ENCODE measurements at places on chromosomes 13 and 19.

DNA sequence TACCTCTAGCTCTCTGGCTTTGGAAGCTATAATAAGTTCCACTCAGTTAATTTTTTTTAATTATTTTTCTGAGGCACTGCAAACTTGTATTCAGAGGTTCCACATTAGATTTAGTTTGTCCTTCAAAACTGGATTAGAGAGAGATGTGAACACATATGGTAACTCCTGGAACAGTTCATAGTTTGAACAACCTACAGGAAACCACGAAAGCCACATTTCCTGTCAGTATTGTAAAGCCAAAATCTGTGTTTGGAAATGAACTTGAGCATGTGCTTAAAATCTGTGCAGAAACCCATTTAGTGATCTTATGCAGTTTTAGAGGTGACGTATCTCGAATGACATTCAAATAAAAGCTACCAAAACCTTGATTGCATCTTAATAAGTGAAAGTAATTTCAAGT lies 1952.0 kb downstream of the OLFM4 start:
- no peak for DNase-seq

- DNase-seq: no peak
These were observed 20.4 kb downstream of the NOSIP start for GRCh38 chr19:49559928-49560327.

DNA sequence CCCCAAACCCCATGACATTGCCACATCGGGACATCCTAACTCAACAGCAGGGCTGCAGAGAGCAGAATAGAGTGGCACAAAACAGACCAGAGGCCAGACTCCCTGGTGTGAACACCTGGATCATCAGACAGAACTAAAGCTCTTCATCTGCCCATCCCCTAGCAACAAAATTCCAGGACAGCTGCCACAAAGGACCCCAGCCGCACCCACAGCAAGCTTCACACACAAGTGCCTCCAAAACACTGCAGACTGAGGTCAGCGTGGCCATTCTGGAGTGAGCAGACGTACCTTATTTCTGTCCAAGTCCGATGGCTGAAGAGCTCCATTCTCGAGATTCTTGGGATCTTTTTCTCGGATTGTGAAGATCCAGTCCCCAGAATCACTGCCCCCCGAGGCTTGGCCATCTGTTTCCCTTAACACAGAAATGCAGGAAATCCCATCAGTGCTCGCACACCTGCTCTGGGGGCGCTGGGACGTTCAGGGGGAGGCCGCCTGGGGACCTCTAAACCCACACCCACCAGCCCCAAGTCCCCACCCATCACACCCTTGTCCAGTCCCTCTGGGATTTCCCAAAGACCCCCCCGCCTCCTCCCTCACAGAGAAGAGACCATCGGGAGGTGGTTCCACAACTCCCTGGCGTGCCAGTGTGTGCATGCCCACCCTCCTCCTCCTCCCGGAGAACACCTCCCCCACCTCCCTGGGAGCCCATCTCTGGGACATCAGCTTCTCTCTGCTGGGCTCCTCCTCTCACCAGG lies 115.2 kb downstream of the STK24 start:
- DNase-seq: no peak

DNA sequence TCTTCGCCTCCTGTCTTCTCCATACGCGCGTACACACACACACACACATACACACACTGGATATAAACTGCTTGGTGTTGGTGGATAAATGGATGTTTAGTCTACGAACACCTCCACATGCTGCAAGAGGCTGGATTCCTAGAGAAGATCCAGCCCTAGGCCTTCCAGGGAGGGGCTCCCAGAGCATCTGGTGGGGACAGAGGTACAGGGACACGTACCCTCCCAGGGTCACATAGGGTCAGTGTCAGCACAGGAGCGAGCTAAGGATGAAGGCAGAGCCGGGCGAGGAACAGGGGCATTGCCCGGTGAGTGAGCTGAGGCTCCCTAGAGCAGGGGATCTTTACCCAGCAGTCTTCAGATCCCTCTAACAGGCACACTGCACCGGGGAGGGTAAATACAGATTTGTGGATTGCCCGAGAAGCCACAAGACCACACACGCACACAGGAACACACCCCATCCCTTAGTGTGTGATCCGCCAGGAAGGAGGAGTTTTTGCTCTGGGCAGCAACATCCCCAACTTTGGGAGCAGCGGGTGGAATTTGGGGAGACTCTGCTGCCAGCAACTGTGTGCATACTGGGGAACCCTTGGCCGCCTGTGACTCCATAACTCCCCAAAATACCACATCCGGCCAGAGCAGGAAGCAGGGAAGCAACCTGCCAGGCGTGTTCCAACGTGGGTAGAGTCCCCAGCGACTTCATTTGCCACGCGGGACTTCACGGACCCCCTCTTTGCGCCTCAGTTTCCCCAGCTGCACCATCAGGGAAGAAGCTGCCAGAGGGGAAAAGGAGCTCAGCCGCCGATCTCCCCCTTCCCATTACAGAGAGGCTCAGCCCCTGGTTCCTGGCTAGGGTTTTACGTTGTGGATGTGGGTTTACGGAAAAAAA lies 5.8 kb upstream of the TLE2 start:
- no peak for DNase-seq

GRCh38 chr13:61908906-61909615 lies 493.4 kb upstream of the PCDH20 start:
- no peak for DNase-seq

DNA sequence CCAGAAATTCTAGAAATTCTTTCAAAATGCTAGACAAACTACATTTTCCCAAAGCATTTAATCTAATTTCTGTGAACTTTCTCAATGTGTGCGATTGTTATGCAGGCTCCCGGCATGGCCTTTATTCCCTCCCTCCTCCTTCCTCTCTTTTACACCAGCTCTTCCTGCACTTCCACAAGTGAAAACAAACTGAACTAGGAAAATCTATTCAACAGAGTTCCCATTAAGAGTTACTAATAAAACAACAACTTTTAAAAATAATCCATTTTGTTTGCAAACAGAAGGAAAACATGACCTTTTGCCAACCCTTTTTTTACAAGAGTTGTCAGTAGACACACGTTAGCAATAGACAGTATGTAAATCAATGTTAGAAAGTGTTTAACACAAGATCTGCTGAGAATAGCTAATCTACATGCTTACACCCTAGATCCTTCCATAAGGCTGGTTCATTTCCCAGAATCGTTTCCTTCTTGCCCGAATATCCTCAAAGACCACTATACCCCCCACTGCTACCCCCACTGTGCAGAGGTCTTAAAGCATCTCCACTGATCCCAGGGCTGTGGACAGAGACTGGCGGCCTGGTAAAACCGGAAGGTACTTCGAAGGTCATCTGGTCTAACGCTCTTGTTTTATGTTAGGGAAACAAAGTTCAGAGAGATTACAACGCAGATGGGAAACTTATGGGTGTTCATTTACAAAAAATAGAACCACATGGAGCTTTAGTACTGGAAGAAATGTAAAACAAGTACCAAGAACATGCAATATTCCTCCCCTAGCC lies 98.0 kb downstream of the FOXO1 start:
- no peak for DNase-seq

DNA sequence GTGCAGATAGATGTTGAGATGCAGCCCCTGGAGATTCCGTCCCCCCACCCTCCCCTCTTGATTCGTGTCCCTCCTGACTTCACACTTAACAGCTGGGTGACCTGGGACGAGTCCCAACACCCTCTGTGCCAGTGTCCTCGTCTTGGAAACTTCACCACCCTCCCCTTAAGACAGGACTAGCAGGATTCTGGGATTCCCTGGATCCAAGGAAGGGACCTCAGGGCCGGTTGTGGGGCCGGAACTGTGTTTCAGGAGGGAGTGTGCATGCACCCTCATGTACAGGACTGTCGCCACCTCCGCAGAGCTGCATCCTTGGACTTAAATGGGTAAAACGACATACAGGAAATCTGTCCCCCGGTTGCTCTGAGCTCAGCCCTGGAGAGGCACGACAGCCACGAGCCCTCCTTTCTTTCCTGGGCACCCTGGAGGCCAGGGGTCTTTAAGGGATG lies 990 bp downstream of the MYO9B start:
- DNase-seq: no peak

- no peak for DNase-seq
These were observed 26.0 kb downstream of the DHRS12 start for GRCh38 chr13:51777921-51778320.

All from left renal pelvis (tissue), 4 donors.